NCI-H187 treated with DMSO at 0.1 percent for 48 hours (cell line): ENCODE measurements at places on chromosomes 12 and 14.
A peak's percentile ranks its signal among the peaks of the same experiment; 100 is the strongest.

- DNase-seq: no peak
Measured at GRCh38 chr12:121970581-121971300, 50.9 kb upstream of the BCL7A start.

GRCh38 chr12:124893792-124894516 is 20.5 kb downstream of the UBC start:
- DNase-seq: no peak

DNA sequence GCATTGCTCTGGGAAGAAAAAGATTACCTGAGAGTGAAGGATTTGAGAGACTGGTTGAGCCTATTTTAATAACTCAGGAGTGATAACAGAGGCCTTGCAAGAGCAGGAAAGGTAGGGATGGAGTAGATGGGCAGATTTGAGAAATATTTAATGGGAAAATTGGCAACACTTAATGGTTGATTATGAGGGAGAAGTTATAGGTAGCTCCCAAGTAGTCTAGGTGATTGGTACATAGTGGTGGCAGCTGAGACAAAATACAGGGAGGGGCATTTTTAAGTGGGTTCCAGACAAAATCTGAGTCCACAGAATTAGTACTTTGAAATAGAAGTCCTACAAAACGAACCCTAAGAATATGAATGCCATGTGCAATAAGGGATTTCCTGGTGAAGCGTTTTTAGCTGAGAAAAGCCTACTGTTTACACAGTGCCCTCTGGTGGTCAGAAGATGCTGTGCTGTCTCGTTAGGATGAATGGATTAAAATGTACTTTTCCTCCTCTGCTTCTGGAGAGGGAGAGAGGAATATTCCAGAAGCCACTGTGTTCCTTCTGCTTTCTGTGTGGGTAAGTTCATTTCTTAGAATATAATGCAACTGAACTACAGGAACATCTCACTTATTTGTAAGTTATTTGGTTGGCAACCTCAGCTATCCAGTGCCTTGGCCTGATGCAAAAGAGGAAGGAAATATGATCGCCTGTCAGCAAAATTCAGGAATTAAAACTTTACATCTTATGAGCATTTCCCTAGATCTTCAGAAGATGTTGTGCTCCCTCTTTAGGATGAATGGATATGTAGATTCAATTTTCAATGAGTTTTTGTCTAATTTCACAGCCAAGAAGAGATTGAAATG is 6.5 kb downstream of the ZBTB1 start:
- peak; percentile 49 for DNase-seq

DNA sequence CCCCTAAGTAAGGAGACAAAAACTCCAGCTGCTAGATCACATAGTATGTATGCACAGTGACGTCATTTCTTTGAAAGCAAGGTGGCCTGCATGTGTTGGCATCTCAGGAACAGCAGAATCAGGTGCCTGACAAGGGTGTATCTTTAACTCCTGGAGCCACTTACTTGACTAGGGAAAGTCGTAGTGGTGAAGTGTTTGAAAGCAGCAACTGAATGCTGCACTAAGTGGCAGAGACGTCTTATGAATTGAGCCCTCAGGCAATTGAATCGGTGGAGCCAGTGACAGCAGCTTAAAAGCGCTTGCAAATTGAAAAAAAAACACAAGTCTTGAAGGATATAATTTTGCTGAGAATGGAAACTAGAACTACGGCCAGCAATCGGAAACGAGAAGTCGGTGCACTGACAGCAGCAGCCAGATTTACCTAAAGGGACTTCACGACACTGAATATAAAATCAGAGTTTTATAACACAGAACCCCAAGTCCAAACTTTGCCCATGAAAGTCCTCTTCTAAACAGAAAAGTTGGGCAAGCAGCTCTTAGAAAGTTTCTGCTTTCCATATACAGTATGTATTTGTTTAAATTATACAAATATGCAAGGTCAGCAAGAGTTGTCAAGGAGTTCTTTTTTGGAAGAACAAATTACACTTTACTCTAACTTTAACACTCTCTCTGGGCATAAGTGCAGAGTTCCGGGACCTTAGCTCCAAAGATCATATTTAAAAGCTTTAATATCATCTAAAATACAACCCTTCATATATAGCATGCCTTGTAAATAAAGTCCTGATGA is 1.1 kb downstream of the IGF1 start:
- no peak for DNase-seq

DNA sequence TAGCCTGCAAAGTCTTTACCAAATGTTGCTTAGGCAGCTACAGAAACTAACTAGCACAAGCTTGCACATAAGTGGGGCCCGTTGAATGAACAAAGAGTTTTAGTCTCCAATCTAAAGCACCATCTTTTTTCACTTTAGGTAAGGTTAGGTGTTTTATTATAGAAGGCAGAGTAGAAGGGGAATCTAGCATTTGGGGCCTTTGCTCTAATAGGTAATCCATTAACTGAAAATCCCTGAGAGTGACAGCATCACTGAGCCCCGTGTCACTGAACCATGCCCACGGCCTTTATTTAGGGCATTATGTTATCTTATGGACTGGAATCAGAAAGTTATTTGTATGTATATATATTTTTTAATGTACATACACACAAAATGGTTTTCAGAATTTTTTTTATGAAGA is 25.1 kb downstream of the CPNE8 start:
- no peak for DNase-seq
